ENCODE measurements at places on chromosomes 2 and 18.

GRCh38 chr2:85988914-85989270 is 100.1 kb upstream of the ST3GAL5 start:
- DNase-seq: no peak

GRCh38 chr2:166972002-166972401 is 83.7 kb downstream of the XIRP2 start:
- DNase-seq: no peak

- no peak for DNase-seq
These were observed 64.1 kb downstream of the CHRNA1 start for GRCh38 chr2:174699993-174700766.

- no peak for DNase-seq
These were observed 35.7 kb upstream of the POU3F3 start for GRCh38 chr2:104818264-104818663.

- no peak for DNase-seq
These were observed 571.9 kb upstream of the PKDCC start for GRCh38 chr2:41475959-41476358.

GRCh38 chr18:8811115-8811514 is 105.8 kb downstream of the MTCL1 start:
- no peak for DNase-seq

DNA sequence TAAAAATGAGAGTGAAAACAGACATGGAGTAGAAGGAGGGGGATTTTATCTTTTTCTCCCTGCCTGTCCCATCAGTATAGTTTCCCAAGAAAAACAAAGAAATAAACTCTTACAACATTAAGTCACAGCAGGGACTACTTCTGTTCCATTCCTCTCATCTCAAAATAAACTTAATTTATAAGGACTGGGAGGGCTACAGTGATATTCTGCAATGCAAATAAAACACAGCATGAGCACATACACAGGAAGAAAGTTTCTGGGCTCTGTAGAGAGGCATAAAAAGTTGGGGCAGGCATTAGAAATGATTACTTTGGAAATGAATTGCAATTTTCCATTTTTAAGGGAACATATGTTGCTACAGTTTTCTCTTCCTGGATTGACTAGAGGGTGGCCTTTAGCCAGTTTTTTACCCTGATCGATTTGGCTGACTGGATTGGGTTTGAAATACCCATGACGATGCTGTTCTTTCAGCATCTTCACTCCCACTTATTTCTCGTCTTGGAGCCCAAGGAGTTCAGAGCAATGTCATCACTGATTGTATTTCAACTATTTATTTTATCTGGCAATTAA is 157.1 kb downstream of the ACTR3 start:
- DNase-seq: no peak

- DNase-seq: no peak
These were observed 1.2 kb downstream of the BABAM2 start for GRCh38 chr2:27891673-27892105.

DNA sequence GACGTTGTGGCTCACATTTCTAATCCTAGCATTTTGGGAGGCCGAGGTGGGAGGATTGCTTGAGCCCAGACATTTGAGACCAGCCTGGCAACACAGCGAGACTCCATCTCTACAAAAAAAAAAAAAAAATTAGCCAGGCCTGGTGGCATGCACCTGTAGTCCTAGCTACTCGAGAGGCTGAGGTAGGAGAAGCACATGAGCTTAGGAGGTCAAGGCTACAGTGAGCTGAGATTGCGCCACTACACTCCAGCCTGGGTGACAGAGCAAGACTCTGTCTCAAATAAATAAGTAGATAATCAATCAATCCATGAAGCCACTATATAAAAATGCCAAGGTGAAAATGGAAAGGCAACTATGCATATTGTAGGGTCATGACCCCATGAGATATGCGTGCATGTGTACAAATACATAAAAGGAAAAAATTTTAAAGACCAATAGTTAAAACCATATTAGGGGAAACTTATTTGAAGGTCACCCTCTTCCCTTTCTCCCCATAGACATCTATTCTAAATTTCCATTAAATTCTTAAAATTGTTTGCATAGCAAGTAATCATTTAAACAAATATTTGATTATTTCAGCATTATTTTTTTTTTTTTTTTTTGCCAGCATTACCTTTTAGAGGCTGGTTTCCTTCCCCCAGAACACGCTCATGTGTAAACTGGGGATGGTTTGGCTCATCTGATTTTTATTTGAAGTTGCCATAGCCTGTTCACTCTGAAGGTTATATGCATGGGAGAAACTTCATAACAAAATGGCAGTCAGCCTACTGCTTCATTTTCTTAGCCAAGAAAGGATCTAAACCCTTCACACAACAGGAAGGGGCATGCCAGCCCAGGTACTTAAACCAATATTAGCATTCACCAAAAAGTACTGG is 37.3 kb upstream of the TMEM247 start:
- DNase-seq: no peak

DNA sequence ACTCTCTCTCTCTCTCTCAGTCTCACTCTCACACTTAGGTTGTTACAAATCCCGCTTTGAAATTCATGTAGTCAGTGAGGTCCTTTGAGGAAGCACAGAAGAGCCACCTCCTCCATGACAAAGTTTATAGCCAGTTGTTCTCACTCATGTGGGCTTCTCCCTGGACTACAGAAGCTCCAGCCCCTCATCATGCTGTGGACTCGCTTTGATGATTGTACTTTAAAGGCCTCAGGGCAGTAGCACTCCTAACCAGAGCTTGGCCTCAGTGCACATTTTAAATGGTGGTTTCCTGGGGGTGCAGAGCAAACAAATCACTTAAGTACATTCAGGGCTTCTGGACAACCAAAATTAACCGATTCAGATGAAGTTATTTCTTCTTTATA is 115.7 kb downstream of the MTCL1 start:
- no peak for DNase-seq

GRCh38 chr2:25293958-25294562 is 47.7 kb downstream of the DNMT3A start:
- no peak for DNase-seq

GRCh38 chr2:45134726-45135125 is 125.5 kb upstream of the SIX2 start:
- DNase-seq: no peak

DNA sequence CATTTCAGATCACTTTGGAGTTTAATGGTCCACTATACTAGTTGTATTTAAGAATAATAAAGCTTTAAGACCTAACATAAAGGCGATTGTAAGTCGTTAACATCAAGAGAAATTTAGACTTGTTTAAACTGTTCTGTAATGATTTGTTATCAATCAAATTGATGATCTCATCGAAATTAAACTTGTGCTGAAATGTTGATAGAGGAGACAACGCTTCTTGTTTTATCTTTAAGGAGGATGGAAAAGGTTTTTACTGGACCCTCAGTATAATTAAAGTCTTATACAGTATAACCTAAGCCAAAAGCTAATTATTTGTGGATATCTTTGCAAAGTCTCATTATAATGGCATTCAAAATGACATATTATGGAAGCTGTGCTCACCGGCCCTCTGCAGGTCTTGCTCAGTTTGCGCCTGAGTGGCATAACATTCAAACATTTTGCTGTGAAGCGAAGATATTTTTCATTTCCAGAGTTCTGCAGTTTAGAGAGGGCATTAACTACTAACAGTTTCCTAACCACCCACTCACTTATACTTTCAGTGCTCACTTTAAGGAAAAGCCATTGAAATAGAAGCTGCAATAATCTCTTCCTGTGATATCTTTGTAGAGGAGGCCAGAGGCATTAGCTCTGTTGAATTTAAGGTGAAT is 1.4 kb upstream of the SERTAD2 start:
- DNase-seq: no peak

- no peak for DNase-seq
These were observed 1.5 kb upstream of the CERKL start for GRCh38 chr2:181658444-181658843.

GRCh38 chr2:215921895-215922294 is 91.5 kb downstream of the MREG start:
- DNase-seq: peak; percentile 68

DNA sequence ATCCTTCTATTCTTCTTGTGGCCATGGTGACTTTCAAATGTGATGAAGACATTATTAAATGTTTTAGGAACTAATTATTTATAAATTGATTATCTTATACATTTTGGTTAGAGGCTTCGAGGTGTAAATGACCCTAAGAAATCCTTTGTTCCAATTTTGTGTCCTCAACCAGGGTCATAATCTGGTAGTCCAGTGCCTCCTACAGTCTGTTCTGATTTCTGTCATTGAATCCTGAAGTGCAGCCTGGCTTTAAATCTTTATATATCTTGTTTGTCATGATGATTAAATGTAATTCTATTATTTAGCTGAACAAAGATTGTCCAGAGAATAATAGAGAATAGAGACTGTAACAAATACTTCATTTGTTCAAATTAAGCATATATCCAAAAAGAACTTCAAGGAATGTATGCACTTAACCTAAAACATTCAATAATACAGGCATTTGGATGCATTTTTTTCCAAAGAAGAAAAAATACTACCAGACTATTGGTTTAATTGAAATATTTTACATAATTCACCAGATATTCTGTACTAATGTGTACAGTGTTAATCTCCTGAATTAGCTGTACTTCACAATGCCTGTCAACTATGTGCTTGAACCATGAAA is 89.8 kb downstream of the PRPF40A start:
- peak; percentile 31 for DNase-seq

- DNase-seq: no peak
These were observed at the start of gene CRACDL for GRCh38 chr2:98935777-98936352. TSS of gene CRACDL (minus strand) at chr2:98936225. CDS start at chr2:98846800, 89,425 bp downstream.

DNA sequence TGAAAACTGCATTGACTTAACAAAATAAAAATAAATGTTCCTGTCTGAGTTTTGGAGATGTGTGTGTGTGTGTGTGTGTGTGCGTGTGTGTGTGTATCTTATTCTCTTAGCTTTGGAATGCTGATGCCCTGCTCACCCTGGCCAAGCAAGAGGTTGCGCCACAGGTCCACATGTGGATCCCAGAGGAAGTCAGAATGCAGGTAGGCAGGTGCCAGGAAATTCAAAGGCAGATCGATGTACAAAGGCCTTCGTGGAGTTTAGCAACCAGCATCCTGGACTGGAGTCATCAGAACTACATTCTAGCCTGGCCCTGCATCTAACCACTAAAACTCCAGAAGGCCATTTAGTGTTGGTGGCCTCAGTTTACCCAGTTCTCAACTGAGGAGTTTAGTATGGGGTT is 12.4 kb downstream of the G6PC2 start:
- DNase-seq: no peak

- DNase-seq: no peak
These were observed 114.8 kb downstream of the ACAA2 start for GRCh38 chr18:49698525-49699025.
